ENCODE measurements at places on chromosomes 7 and 10. TPM values are rescaled to one million over a fixed set of nuclear protein-coding genes. Genes with fewer than 3 reads are reported as not detected.

The BMPER gene
- total RNA-seq = not detected

The CCL26 gene
- 2.0 TPM for total RNA-seq

DNA sequence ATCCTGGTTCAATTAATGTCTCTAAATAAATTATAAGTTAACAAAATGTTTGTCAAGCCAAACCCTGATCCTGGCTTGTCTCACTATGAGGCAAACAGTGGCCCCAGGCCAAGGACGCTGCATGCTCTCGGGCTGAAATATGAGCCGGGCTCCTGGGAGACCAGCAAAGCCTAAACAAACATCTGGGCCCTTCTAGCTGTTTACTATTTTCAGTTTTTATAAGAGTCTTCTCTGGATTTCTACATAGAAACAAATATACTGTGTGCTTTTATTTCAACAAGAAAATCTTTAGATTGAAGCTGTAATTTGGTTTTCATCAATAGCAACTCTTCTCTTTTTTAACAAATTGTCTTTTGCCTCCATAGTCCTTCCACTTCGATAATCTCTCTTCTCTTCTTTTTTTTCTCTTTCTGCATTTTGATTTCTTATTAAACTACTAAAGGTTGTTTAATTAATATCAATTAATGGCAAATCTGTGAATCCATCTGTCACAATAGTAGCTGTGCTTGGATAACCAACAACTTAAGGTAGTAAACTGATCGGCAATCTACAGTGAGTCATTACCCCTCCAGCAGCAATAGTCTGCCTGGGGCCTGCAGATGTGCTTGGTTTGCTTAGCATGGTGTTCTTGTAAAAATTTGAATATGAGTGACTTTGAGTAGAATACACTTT lies 83.3 kb upstream of the DNAJC1 start:
- no peak overlapping the region for H3K4me3 ChIP-seq
- DNase-seq = no peak
- H3K36me3 ChIP-seq = no peaks in the 10 kb centered on the region
- H3K27ac ChIP-seq = no peak overlapping the region

DNA sequence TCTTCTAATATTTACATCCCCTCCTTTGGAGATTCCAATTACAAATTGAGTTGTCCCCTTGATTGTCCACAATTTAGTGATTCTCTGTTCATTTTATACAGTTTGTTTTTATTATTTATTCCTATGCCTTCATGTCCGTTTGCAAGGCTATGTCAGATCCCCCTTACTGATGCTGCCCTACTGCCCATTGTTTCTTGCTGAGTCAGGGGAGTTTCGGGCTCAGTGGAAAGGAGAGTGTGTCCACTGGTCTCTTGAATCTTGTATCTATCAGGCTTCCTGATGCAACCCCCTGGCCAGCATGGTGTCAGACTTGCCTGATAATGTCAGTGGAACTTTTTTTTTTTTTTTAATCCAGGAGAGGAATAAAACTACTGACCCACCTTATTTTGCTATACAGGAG lies 384.4 kb downstream of the CDC14C start:
- no peak overlapping the region for H3K4me3 ChIP-seq
- DNase-seq = no peak
- H3K4me1 ChIP-seq = no peaks in the 10 kb centered on the region
- no peaks in the 10 kb centered on the region for H3K36me3 ChIP-seq

DNA sequence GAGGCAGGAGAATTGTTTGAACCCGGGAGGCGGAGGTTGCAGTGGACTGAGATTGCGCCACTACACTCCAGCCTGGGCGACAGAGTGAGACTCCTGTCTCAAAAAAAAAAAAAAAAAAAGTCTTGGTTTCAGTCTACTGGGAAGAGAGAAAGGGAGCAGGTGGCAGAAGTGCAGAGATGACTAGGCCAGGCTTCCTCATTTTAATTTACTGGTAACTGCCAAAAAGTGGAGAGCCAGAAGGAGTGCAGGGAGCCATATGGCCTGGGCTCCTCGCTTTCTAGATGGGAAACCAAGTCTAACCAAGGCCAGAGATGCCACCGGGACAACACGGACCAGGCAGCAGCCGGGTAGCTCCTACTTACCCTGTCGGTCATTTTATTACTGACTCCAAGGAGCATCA lies 12.2 kb downstream of the SEPHS1 start:
- no peak overlapping the region for H3K4me3 ChIP-seq
- H3K4me1 ChIP-seq = peaks cover 17% of the 10 kb centered on the region
- peaks cover 47% of the 10 kb centered on the region for H3K36me3 ChIP-seq
- H3K27me3 ChIP-seq = no peaks in the 10 kb centered on the region

The SUGCT gene
- 1.5 TPM for total RNA-seq

GRCh38 chr7:78749052-78749746 lies 704.3 kb downstream of the MAGI2 start:
- H3K4me3 ChIP-seq = no peak overlapping the region
- no peak for DNase-seq
- no peaks in the 10 kb centered on the region for H3K27me3 ChIP-seq

- H3K36me3 ChIP-seq = peaks cover 4% of the 10 kb centered on the region
- no peaks in the 10 kb centered on the region for H3K4me1 ChIP-seq
- DNase-seq = no peak
These were observed 1.7 kb downstream of the AKR1C4 start for GRCh38 chr10:5198386-5198785.

- H3K36me3 ChIP-seq = no peaks in the 10 kb centered on the region
- H3K27me3 ChIP-seq = no peaks in the 10 kb centered on the region
- no peak overlapping the region for H3K27ac ChIP-seq
- H3K4me1 ChIP-seq = no peaks in the 10 kb centered on the region
These were observed 144.9 kb upstream of the MAGI2 start for GRCh38 chr7:79598351-79598750.

DNA sequence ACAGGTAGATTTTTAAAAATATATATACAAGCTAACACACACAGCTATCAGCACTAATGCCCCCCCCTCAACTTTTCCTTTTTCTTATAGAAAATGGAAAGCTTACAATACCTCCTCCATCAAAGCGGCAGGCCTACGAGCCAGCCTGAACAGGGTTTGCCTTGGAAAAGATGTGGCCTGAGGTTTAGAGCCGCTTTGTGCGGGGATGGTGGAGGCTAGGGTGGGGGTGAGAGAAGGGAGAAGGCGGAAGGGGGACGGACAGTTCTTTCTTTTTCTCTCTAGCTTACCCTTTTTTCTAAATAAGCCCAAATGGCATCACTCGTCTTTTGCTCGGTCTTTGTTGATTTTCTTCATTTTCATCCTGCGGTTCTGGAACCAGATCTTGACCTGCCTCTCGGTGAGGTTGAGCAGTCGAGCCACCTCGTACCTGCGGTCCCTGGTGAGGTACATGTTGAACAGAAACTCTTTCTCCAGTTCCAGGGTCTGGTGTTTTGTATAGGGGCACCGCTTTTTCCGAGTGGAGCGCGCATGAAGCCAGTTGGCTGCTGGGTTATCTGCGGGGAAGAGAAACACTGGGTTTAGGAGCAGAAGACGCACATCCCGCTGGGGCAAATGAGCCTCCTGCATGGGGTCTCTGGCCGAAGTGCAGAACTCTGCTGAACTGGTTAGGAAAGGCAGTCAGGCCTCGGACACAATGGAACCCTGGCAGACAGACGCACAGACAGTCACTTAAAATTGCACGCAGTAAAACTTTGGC lies 1.9 kb downstream of the HOXA9 start:
- no peak for DNase-seq
- H3K4me1 ChIP-seq = peaks cover 24% of the 10 kb centered on the region
- peaks cover 80% of the 10 kb centered on the region for H3K27me3 ChIP-seq
- no peaks in the 10 kb centered on the region for H3K36me3 ChIP-seq
- no peak overlapping the region for H3K4me3 ChIP-seq
- no peak overlapping the region for H3K27ac ChIP-seq

The AKR1C4 gene
- total RNA-seq = not detected

The FGFBP3 gene
- total RNA-seq = 1.6 TPM

GRCh38 chr7:95391761-95392160 lies 4.4 kb downstream of the PON3 start:
- H3K36me3 ChIP-seq = no peaks in the 10 kb centered on the region
- no peak overlapping the region for H3K4me3 ChIP-seq
- no peak for DNase-seq
- peaks cover 25% of the 10 kb centered on the region for H3K27me3 ChIP-seq
- H3K27ac ChIP-seq = no peak overlapping the region

GRCh38 chr7:56097700-56098099 lies 4.9 kb upstream of the PHKG1 start:
- no peak for DNase-seq
- H3K27ac ChIP-seq = no peak overlapping the region
- no peaks in the 10 kb centered on the region for H3K4me1 ChIP-seq
- no peaks in the 10 kb centered on the region for H3K27me3 ChIP-seq

DNA sequence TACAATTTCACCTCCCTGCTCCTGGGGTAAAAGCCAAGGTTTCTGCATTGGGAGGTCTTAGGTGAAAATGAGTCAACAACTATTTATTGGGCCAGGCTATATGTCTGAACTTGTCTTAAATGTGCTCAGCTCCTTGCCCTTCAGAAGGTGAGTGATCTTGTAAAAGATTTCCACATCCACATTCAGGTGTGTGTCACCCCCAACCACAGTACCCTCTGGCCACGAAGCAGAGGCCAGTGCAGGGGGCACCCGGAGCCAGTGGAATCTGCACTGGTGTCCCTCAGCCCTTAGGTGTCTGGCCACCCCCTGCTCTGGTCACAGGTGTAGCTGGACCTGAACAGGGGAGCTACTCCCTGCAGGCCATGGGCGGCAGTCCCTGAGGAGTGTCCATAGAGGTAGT lies 198.5 kb downstream of the PAXIP1 start:
- no peak for DNase-seq
- H3K27ac ChIP-seq = no peak overlapping the region
- H3K4me3 ChIP-seq = no peak overlapping the region
- no peaks in the 10 kb centered on the region for H3K27me3 ChIP-seq

- DNase-seq = no peak
- H3K27ac ChIP-seq = no peak overlapping the region
- H3K27me3 ChIP-seq = no peaks in the 10 kb centered on the region
These were observed 33.3 kb upstream of the NMT2 start for GRCh38 chr10:15201589-15202300.

The MKRN1 gene
- 106 TPM for total RNA-seq

The RAPGEF5 gene
- total RNA-seq = 0.27 TPM

GRCh38 chr7:128530855-128531104 lies 54.2 kb downstream of the METTL2B start:
- H3K27ac ChIP-seq = no peak overlapping the region
- peaks cover 20% of the 10 kb centered on the region for H3K36me3 ChIP-seq
- DNase-seq = no peak

The SFTPD gene
- total RNA-seq = 0.33 TPM

DNA sequence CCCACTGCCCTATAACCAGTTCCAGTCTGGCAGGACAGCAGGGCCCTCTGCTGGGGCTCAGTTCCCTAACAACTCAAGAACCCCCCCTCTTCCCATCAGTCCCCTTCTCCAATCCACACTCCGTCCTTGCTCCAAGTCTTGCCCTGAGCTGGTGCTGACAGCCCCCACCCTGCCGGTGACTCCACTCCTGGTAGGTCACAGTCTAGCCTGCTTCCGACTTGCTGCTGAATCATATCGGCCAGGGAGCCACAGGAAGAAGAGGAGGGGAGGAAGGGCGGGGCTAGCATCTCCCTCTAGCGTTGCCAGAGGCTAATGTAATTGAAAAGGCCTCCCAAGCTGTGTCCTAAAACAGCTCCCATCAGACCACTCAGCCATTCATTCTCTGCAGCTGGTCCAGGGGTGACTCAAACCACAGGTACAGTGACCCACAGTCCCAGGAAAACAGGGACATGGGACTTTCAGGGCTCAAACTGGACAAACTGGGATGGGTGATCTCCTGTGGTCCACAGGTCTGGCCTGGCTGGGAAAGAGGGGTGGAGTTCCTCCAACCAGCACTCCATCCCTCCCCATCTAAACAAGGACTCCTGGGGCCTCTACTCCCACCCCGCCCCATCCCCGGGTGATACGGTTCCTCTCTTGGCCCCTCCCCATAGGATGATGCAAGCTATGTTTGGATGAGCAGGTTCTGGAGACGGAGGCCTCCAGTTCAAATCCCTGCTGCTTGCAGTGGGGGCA lies 158.8 kb downstream of the SH3PXD2A start:
- H3K36me3 ChIP-seq = no peaks in the 10 kb centered on the region
- peaks cover 30% of the 10 kb centered on the region for H3K4me1 ChIP-seq
- peak overlapping the region; percentile 77 for H3K27ac ChIP-seq
- no peaks in the 10 kb centered on the region for H3K27me3 ChIP-seq

DNA sequence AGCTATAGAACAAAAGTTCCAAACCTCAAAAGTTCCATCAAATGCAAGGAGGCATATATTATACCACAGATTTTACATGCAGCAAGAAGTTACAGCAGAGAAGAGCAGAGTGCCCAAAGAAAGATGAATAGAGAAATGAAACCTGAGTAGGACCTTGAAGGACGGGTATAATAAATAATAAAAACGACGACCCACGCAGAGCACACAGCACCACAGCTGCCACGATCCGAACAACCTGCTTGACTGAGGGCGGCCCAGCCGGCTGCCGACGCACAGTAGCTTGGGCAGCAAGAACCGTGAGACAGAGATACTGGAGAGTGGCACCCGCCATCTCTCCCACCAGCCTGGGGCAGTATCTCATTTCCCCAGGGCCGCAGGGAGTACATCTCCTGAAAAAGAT lies 79.0 kb downstream of the HIPK2 start:
- H3K36me3 ChIP-seq = peaks cover 1% of the 10 kb centered on the region
- peaks cover 27% of the 10 kb centered on the region for H3K4me1 ChIP-seq
- no peak overlapping the region for H3K4me3 ChIP-seq
- H3K27me3 ChIP-seq = no peaks in the 10 kb centered on the region
- H3K27ac ChIP-seq = no peak overlapping the region

The ASB4 gene
- total RNA-seq = not detected

The ASB10 gene
- not detected for total RNA-seq

DNA sequence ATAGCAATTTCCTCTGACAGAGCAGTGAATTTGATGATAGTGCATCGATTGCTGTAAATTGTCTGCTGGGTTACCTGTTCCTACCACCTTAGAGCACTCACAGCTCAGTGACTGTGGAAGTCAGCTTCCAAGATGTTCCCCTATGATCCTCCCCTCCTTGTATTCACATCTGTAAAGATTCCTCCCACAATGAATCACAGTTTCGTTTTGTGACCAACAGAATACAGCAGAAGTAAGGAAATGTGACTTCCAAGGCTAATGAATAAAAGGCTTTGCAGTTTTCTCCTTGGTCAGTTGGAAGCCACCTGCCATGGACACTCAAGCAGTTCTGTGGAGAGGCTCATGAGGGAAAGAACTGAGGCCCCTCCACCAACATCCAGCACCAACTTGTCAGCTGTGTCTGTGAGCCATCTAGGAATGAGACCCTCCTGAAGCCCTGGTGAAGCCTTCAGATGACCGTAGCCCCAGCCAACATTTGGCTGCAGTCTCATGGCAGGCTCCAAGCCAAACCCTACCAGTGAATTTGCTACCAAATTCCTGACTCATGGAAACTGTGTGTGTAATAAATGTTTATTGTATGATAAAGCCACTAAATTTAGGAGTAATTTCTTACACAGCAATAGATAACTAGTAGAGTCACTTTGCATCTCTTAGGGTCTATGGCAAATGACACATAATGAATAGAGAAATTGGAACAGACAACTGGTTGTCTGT lies 309.5 kb upstream of the NPVF start:
- H3K27ac ChIP-seq = no peak overlapping the region
- H3K4me3 ChIP-seq = no peak overlapping the region
- DNase-seq = no peak
- no peaks in the 10 kb centered on the region for H3K4me1 ChIP-seq
- H3K27me3 ChIP-seq = peaks cover 8% of the 10 kb centered on the region

Measured in activated CD4-positive, alpha-beta memory T cell treated with anti-CD3 and anti-CD28 coated beads for 36 hours (primary cell).